ENCODE measurements at places on chromosomes 1 and 21. TPM values are rescaled to one million over a fixed set of nuclear protein-coding genes. Genes with fewer than 3 reads are reported as not detected.

- DNase-seq = no peak
Observed at GRCh38 chr1:84350104-84350503, 48.2 kb upstream of the DNASE2B start.

DNA sequence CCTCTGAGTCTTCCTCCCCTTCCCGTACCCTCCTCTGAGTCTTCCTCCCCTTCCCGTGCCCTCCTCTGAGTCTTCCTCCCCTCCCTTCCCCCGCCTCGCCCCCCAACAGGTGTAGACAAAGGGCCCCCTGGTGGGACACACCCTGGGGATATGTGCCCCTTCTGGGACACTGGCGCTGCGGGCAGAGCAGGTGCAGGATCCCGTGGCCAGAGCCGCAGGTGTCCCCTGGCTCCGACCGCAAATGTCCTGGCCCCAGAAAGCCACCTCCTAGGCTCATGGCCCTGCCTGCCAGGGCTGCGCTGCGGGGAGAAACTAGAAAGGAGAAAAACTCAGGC is 51.5 kb upstream of the ARHGEF16 start:
- DNase-seq = no peak

DNA sequence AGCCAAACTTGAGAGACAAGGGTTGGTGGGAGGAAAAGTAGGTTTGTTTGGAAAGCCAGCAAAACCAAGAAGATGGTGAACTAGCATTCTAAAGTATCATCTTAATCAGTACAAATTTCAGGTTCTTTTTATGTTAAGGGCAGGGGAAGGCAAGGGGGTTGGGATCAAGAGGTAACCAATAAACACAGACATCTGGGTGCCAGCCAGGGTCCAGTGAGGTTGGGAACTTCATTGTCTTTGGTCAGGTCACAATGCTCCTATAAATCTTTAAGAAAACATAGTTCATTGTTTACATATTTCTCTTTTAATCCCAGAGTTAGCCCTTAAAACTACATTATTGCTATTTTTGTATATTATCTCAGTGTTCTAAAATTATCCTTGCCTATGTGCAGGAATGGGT is 126.2 kb upstream of the NR5A2 start:
- no peak for DNase-seq

The ELK4 gene
- polyA plus RNA-seq = 3.4 TPM

The TAF12 gene
- 46.8 TPM for polyA plus RNA-seq
